ENCODE measurements at places on chromosomes 5 and 9.

- DNase-seq, result no peak
Measured at GRCh38 chr9:72292874-72293607, 72.0 kb downstream of the ZFAND5 start.

DNA sequence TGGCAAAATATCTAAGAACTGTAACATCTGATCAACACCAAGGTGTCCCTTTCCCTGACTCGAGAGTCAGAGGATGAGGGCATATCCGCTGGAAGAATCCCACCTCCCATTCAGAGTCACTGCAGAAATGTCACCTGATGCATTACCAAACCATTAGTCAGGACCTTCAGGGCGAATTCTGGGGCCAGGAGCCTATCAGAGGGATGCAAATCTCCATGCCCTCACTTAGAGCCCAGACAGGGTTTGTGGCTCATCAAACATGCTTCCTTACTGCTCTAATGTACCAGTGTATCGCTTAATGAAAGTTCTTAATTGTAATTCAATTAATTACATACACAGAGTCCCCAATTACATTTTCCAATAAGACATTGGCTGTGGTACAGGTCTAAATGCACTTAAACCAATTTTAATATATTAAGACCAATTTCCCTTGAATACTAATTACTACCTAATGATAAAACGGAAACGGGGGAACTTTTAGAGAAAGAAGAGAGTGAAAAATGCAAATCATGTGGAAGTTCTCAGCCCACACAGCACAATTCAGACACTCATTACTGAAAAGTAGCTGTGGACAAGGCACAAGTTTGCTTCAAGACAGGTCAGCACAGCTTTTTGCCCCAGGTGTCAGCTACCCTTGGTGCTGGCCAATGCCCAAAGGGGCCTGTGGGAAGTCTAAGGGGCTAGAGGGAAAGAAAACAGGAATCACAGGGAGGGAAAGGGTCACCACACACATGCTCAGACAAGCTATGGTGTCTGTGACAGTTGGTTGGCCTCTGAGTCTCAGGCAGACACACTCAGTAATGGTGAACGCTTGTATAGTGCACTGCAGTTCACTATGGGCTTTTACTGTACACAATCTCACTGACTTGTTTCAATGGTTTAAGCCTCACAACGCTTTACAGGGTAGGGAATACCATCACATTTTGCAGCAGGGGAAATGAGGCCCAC is 211.6 kb downstream of the MAPKAP1 start:
- peak; percentile 89 for DNase-seq

DNA sequence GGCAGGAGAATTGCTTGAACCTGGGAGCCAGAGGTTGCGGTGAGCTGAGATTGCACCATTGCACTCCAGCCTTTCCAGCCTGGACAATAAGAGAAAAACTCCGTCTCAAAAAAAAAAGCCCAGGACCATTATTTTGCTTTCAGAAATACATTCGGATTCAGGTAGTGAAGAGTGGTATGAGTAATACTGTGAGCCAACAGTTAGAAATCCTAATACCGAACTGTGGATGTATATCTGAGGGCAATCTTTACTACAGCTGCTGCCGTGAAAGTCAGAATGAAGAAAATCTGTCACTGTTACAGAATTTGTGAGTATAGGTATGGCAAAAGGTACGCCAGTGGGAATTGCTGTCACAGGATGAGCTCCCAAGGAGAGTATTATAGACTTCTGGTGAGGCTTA is 3.4 kb upstream of the CDK7 start:
- no peak for DNase-seq

DNA sequence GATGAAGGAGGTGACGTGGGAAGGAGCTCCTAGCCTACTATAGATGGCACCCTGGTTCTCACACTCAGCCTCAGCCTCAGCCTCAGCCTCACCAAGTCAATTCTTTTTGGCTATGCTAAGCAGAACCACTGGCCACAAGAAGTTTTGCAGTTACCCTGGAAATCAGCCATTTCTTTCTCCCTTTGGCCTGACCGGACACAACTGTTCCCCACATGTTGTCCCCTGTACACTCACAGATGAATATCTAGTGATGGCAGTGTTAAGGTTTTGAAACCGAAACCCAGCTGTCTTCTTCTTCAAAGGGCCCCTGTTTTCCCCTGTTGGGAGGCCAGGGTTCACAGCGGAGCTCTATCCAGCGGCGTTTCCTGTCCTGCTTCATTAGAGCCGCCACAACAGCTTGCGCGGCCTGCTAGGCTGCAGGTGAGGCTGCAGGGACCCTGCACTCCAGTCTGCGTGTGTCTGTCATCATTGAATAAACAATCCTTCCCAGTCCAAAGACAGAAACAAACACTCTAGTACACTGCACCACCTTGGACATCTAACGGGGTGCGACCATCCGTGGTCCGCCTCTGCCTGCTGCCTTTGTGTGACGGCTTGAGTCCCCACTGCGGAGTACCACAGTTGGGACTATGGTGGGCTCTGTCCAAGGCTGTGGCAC is 250.5 kb downstream of the DENND1A start:
- no peak for DNase-seq

GRCh38 chr9:110028676-110029075 is 179.3 kb downstream of the C9orf152 start:
- DNase-seq, result no peak

DNA sequence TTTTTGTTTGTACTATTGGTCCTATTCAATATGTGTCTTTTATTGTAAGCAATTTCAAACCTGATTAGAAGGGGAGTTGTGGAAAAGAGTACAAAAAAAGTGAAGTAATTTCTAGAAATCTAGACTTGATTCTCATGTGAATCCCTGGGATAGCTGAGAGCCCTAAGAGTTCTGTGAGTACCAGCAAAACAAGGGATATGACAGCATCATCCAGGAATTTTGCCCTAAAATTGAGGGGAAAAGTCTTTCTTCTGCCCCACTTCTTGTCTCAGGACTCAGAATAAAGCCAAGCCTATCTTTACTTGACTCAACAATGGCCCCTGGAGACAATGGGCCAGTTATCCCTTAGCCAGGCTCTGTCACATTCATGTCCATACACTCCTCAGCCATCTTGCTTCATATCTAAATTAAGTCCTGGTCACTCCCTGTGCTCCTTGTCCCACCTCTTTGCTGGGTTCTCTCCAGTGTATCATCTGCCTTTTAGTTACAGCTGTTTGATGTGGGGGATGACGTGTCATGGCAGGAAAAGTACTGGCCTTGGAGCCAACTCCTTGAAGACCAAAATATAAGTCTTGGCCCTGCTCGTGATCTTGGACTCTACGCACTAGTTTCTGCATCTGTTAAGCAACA is 81.2 kb downstream of the ADAMTS12 start:
- DNase-seq, result peak; percentile 78

GRCh38 chr5:15806613-15807012 is 306.6 kb downstream of the FBXL7 start:
- no peak for DNase-seq

DNA sequence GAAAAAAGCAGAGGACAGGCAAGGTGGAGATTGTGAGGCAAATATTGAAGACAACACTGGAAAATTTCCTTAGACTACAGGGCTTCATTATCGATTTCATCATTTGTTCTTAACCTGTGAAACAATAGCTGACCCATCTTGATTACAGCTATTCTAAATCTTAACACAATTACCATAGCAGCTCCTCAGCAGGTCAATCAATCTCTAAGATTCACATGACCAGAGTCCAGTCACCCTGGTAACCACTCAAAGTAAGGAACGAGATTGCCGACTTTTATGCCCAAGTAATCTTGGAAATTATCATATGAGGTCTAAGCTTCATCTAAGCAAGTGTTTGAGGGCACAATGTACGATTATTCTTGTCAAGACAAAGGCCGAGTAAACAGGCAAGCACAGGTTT is 93.8 kb downstream of the TTC39B start:
- DNase-seq, result no peak

- DNase-seq, result no peak
Measured at GRCh38 chr9:136326061-136326760, 1.1 kb upstream of the GPSM1 start.

Measured in HT1080 (cell line).